H1 (cell line): ENCODE measurements at places on chromosomes 2 and 18. TPM values are rescaled to one million over a fixed set of nuclear protein-coding genes. Genes with fewer than 3 reads are reported as not detected.
A peak's percentile ranks its signal among the peaks of the same experiment; 100 is the strongest.

- DNase-seq = no peak
These were observed 339.8 kb upstream of the TCF4 start for GRCh38 chr18:55927831-55928230.

DNA sequence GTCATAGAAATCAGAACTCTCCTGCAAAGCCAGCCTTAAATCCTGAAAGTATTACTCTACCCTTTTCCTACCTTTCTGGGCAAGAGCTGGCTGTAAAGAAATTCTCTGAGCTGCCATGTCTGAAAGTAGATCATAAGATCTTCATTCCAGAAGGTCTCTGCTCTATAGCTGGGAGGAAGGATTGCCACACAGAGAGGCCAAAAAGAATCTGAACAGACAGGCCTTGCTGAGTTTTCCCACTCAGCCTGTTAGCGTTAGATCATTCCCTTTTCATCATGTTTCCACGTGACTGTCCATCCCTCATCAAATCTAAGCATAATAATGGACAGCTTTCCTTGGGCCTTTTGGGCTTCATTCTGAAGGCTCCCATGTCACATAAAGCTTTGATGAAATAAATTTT, 43.2 kb upstream of the FHL2 start:
- no peak for DNase-seq

GRCh38 chr2:240305369-240305962, 130.0 kb upstream of the GPC1 start:
- peak; percentile 35 for DNase-seq

DNA sequence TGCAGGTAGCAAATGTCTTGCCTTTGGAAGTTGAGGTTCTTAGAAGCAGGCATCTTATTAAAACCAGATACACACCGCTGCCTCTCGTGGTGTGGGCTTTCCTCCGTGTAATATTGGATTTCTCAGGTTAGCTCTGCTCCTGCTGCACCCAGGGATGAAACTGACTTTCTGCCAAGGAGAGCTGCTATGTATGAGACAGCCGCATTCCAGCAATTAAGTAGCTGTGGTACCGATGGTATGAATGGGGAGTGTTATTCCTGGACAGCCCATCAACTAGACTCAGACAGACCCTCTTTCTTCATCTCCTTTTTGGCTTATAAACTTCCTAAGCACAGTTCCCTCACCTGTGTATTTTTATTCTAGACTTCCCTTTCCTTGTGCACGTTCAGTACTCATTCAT, 6.8 kb upstream of the EHD3 start:
- DNase-seq = peak; percentile 22

- DNase-seq = no peak
These were observed 55.6 kb downstream of the SP110 start for GRCh38 chr2:230164139-230164538.

GRCh38 chr18:62986490-62986889, 271.1 kb downstream of the PHLPP1 start:
- DNase-seq = no peak

- DNase-seq = no peak
These were observed 82.9 kb downstream of the MSH2 start for GRCh38 chr2:47485751-47486300.

DNA sequence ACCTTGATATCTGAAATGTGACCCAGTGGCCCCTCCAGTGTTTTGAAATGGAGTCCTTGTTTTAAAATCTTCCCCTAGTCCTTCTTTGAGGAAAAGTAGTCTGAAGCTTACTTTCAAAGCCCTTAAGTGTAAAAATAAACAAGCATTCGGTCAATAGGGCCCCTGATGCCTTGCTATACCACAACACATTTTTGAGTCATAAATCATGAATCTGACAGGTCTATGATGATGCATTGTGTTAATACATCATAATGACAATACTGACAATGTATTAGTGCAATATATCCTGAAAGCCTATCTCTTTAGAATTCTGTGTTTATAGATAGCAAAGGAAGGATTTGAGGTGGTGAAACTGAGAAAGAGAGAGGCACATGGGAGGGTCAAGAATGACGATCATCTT, 464.2 kb downstream of the MEIS1 start:
- DNase-seq = no peak

DNA sequence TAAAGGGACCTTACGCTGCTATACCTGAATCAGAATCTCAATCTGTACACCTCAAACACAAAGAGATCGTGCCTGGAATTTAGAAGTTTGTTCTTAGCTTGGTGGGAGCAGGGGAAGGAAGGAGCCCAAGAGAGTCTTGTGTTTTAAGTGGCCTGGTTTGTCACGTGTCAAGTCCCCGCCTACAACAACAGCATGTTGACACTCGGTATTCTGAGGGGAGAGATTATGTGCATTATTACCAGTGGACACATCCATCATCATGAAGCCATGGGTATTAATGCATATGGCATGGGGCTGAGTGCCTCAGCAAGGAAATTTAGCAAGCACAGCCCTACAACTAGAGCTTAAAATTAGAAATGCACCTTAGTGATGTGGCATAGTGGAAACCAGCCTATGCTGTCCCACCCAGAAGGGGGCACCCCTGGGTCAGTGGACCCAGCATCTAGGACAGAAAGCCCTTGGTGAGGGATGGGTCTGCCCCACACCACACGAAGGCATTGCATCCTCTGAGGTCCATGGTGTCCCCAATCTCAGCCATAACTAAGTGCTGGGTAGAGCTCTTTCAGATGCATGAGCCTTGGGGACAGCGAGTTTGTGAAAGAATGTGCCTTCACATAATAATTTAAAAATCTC, 138.7 kb downstream of the MGAT5 start:
- no peak for DNase-seq

DNA sequence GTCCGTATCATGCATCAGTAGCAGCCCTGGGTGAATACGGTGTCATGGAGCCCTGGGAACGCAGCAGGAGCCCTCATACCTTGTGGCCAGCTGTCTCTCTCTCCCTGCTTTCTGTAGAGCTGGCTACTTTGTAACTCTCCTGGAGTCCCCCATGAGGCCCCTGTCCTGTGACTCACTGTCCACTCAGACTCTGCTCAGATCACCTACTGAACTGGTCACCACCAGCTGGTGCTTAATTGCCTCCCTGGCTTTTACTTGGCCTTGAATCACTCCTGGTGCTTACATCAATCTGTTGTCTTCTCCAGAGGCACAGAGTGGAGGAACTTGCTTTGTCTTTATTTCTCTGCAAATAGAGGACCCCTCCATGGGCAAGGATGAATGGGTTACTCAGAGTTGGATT, 172.7 kb downstream of the HRH4 start:
- no peak for DNase-seq

- no peak for DNase-seq
These were observed 81.5 kb upstream of the LDLRAD4 start for GRCh38 chr18:13136904-13137669.

GRCh38 chr2:63882395-63883105, 40.9 kb downstream of the UGP2 start:
- DNase-seq = no peak

DNA sequence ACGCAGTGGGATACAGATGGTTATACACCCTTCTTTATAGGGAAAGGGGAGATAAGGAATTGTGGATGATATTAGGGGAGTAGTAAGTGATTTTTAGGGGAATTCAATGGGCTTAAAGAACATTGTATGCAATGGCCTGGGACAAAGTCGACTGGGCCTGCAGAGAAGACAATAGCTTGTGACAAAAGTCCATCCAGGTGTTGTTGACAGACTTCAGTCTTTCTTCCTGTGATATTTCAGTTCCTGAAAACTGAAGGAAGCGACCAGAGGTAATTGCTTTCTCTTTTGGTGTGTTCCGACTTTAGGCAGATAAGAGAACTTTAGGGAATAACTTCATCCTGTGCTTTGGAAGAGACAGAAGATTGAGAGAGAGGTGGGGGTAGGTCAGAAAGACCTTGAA, 83.1 kb upstream of the NEUROD1 start:
- DNase-seq = no peak

DNA sequence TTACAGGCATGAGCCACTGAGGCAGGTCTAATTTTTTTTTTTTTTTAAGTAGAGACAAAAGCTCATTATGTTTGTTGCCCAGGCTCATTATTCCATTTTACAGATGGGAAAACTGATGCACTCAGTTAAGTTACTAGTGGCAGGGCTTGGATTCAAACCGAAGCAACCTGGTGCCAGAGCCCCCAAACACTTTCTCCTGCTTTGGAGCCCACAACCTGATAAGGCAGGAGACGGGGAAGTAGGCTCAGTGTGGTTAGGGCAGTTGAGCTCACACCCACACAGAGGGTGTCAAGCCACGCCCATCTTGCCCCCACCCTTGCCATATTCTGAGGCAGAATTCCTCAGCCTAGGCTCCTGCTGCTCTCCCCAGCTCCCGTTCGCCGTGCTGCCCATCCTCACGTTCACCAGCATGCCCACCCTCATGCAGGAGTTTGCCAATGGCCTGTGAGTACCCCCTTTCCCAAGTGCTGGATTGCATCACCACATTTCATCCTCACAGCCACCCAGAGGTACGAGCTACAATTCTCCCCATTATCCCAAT, 5.8 kb upstream of the CTDSP1 start:
- DNase-seq = no peak

- DNase-seq = no peak
These were observed 194.9 kb downstream of the AGAP1 start for GRCh38 chr2:235688511-235689426.

DNA sequence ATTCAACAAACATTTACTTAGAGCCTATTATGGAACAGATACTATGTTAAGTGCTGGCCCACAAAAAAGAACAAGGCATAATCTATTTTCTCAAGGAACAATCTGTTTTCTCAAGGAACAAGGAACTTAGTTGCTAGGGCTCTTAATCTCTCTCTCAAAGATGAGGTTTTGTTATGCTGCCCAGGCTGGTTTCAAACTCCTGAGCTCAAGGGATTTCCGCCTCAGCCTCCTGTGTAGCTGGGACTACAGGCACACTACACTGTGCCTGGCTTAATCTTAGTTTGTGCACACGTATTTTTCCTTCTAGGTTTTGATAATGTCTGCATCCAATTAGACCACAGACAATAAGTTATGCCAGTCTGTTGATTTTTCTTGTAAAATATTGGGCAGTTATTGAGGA, 89.5 kb downstream of the PTH2R start:
- DNase-seq = no peak

GRCh38 chr2:175684466-175684865, 317.6 kb downstream of the LNPK start:
- peak; percentile 10 for DNase-seq

GRCh38 chr2:213078686-213079085, 72.7 kb downstream of the IKZF2 start:
- no peak for DNase-seq

DNA sequence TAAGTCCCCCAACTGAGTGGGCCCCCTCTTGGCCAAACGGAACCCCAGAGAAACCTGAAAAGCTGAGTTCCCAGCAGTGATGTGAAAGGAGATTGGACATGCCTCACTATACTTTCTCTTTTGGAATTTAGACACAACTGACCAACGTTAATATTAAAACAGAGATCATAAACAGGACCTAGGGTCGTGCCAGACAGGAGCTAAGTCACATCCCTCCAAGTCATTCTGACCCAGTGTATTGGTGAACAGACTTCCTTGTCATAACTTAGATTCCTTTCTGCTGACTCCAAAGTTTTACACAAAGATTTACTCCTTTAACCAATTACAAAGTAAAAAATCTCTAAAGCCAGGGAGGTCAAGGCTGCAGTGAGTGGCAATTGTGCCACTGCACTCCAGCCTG, 46.9 kb downstream of the UXS1 start:
- DNase-seq = no peak

DNA sequence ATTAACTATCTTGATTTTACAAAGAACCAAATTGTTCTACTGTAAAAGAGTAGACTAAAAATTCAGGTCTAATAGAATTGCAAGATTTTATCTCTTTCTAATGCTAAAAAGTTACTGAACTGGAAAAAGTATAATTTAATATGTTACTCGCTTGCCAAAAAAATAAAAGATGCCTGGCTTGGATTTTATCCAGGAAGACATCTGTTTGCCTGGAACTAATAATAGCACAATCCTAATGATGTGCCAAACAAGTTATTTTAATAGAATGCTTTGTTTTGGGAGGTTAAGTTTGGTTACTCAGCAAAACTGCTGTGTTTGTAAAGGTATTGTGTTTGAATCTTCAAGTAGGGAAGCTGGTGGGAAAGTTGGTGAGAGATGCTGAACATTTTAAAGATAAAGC, 19.4 kb upstream of the ZSWIM2 start:
- no peak for DNase-seq

- no peak for DNase-seq
These were observed 692.6 kb upstream of the TMEFF2 start for GRCh38 chr2:192887337-192887736.

DNA sequence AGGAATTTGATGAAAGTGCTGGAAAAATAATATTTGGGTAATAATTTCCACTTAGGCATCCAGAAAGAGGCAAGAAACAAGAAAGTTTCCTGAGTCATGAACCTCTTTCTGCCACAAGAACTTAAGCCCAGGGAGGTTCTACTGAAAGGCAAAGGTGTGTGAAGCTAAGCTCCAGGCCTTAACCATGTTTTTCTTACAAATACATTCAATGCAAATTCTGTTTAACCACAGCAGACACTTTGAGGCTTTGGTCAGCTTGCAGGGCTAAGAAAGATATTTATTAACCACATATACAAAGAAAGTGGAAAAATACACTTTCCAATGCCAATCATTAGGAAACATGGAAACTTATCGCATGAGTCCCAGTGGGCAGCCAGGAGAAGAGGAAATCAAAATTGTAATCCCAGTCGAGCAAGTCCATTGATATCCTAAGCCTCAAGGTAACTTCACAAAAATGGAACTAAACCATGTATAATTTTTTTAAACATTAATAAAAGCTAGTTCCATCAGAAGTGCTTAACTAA, 68.3 kb downstream of the PIEZO2 start:
- DNase-seq = no peak

DNA sequence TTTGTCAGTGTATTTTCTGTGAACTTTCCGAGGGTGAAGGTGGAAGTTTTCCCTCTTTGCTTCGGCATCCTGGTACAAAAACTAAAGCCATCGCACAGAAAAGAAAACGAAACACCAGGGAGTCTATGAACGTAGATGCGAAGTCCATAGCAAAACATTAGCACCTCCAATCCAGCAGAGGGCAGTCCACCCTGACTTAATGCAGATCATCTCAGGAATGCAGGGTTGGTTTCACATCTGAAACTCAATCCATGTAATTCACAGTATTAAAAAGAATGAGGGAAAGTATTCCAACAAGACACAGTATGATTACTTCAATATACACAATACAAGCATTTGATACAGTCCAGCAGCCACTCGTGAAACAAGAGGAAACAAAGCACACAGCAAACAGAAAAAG, 70.8 kb downstream of the RTP5 start:
- DNase-seq = no peak

GRCh38 chr2:12948231-12948960, 231.7 kb downstream of the TRIB2 start:
- DNase-seq = no peak

Gene SRD5A2
- 0.02 TPM in 2 replicates for polyA plus RNA-seq

Gene LAMA1
- 24.8 and 30.4 TPM in 2 replicates for polyA plus RNA-seq

Gene ETAA1
- 3.2 and 5.9 TPM in 2 replicates for polyA plus RNA-seq

Gene CRYGD
- polyA plus RNA-seq = 6.0 and 7.1 TPM in 2 replicates

Gene CROCC2
- not detected in 2 replicates for polyA plus RNA-seq

Gene SERPINB13
- not detected in 2 replicates for polyA plus RNA-seq

Gene APCDD1
- 2.5 and 3.6 TPM in 2 replicates for polyA plus RNA-seq

Gene CFAP210
- 0.03 and 0.06 TPM in 2 replicates for polyA plus RNA-seq

Gene CNDP1
- 0.08 and 0.09 TPM in 2 replicates for polyA plus RNA-seq

Gene EMILIN1
- polyA plus RNA-seq = 1.9 and 3.1 TPM in 2 replicates

Gene MGAT4A
- polyA plus RNA-seq = 0.88 and 1.4 TPM in 2 replicates

Gene LPIN1
- 4.3 and 4.7 TPM in 2 replicates for polyA plus RNA-seq
